ENCODE measurements at places on chromosomes 12 and 14.

GRCh38 chr12:110344657-110345056, 58.9 kb downstream of the ANAPC7 start:
- no peak for DNase-seq

DNA sequence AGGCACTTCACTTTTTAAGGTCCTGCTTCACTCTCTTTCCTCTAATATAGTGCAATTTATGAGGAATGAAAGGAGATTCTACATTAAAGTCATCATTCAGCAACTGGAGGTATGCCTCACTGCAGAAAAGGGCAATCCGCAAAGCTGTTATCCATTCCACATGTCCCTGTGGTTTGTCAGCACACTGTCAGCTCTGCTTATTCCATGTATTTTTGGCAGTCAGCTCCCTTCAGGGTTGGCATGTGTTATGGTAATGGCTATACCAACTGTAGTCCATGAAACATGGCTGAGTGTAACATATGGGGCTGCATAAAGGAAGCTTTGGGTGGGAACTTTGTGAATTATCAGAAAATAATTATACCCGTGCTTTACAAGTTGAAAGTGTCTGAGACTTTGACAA, 154.1 kb downstream of the GALC start:
- no peak for DNase-seq

GRCh38 chr14:101980700-101981099, 16.3 kb downstream of the DYNC1H1 start:
- DNase-seq: no peak

GRCh38 chr14:103296007-103296406, 38.0 kb upstream of the EIF5 start:
- no peak for DNase-seq

DNA sequence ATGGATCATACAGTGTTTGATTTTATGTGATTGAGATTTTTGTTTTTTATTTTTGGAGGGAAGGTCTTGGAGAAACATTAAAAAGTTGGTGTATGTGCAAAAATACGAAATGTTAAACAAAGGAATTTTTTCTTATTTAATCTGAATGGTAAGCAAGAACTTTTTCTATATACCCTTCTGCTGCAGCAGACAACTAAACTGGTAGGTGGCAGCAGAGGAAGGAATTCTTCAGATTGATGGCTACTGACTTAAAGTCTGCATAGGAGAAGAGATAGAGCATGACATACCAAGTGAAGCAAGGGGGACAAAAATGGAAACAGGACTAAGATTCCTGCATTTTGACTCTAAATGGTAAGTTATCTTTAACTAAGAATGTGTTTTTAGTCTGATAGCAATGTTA, 42.0 kb upstream of the A2ML1 start:
- DNase-seq: no peak

- no peak for DNase-seq
These were observed 900 bp upstream of the DPF3 start for GRCh38 chr14:72894623-72895378.

DNA sequence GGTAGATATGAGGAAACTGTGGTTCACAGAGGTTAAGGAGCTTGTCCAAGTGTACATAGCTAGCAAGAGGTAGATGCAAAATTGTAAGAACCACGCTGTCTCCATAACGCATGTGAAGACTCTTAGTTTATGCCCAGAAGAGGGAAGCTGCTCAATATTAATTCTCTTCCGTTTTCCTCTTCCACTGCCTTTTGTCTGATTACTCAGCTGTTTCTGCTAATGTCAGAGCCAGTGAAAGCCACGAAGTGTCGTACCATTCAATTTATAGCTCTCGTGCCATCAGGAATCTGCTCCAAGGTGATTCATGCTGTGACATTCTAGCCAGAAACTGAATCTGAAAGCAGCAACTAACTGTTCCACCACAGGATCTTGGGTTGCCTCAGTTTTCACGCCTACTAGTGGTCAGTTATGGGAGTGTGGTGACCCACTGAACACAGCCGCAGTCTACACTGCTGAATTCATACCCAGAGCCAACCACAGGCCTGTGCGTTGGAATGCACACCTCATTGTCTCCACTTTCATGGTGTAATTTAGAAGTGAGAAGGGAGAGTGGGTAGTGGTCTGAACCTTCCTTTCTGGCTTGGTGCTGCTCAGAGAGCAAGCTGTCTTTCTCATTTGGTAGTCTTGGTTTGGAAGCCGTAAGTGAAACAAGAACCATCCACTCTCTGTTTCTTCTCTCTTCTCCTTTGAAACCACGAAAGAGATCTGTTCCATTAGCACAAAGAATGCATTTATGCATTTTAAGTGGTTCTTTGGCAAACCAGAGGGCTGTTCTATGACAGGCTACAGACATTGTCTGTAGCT, 74.2 kb upstream of the NAP1L1 start:
- DNase-seq: peak; percentile 62

- no peak for DNase-seq
These were observed 404.2 kb downstream of the DAD1 start for GRCh38 chr14:22184830-22185168.

DNA sequence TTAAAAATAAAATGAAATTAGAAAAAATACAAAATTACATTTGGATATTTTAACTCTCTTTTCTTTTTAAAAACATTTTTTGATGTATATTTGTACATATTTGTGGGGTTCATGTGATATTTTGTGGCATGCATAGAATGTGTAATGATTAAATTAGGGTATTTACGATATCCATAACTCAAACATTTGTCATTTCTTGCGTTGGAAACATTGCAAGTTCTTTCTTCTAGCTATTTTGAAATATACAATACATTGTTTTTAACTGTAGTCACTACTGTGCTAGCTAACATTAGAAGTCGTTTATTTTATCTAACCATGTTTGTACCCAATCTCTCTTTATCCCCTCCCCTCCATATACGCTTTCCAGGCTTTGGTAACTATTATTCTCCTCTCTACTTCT, 13.9 kb upstream of the EIF2S3B start:
- no peak for DNase-seq

GRCh38 chr12:50057000-50057841, at the start of gene ASIC1:
ASIC1 (plus strand) TSS chr12:50057596; CDS start chr12:50058767, 1,171 bp downstream.
- peak; percentile 58 for DNase-seq

DNA sequence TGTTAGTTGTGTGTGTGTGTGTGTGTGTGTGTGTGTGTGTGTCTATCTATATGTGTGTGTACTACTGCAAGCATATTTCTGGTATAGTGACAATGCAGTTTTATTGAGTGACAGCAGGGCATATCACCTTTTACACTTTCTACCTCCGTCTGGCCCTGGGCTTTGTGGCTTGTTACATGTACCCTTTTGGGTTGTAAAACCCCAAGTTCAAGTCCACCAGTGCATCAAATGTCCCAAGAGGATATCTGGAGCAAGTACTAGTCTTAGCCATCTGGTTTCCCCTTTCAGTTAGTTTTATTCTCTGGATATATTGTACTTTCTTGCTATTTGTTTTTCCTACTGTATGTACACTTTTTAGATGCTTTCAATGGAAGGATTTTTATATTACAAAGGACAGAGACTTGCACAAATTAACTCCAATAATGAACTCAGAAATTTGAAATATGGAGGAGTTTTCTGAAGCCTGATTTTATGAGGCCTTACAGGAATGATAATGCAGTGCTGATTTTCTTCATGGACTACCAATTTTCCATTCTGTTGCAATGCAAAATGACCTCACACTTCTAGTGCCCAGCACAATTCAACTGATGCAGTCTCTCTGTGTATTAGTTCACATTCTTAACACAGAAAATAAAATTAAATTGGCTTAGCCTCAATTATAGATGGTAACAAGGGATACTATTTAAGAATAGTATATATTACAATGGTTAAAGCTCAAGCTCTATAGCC, 29.1 kb downstream of the SLC16A7 start:
- DNase-seq: no peak

DNA sequence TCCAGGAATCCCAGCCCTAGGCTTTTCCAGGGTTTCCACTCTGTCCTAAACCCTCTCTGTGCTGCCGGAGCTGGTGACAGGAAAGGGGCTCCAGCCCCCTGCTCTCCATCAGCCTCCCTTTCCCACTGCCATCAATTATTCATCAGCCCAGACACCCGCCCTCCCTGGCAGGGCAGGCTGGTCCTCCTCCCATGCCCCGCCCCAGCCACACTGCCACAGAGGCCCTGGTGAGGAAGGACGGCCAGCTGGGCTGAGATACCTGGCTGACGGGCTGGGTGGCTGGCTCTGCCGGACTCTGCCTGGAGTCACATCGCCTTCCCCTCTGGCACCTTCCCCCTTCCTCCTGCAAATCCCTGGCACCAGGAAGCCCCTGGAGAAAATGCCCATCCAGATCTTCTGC, 11.9 kb upstream of the SMARCD1 start:
- DNase-seq: no peak

DNA sequence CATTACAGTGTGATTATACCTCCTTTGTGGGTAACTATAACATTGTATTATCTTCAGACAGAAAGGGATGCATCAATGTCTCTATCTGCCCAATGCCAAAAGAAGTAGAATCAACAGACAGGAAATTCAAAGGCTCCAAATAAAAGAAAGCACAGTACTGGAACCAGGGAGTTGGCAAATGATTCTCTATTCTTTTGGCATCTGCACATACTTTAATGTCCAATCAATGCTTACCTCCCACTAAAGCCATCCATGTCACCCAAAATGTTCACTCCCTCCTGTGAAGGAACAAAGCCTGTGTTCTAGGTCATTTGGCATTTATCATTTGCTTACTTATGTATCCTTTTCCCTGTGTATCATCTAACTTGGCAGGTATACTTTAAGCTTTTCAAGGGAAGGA, 36.7 kb downstream of the KIF21A start:
- DNase-seq: no peak

DNA sequence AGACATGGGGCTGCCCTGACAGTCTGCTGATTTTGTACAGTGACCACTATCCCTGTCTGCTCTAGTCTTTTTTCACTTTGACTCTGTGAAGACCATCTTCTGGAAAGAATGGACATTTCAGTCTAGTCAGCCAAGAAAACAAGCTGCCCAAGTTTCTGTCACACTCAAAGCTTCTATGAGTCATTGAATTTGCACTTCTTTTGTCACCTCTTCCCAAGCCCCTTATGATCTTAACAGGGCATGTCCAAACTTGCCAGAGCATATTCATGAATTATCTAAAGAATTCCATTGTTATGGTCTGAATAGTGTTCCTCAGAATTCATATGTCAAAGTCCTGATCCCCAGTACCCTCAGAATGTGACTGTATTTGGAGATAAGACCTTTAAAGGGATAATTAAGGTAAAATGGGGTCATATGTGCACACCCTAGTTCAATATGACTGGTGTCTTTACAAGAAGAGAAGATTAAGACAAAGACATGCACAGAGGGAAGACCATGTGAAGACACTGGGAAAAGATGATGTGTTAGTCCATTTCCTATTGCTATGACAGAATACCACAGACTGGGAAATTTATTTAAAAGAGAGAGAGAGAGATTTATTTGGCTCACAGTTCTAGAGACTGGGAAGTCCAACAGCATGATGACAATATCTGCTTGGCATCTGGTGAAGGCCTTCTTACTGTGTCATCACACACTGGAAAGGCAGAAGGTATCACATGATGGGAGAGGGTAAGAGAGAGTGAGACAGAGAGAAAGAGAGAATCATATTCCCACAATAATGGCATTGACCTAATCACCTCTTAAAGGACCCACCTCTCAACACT, 242.6 kb downstream of the BTG1 start:
- DNase-seq: no peak

DNA sequence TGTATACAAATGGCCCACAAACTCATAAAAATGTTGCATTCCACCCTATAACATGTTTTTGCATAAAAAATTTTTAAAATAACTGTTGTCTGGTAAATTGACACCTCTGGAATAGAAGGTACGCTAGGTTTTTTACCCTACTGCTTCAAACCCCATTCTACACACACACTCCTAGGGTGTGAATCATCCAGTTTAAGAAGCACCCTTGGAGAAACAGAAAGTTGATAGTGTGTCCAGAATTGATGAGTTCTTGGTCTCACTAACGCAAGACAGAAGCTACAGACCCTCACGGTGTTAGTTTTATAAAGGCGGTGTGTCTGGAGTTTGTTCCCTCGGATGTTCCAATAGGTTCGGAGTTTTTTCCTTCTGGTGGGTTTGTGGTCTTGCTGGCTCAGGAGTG, 158.5 kb downstream of the KLRB1 start:
- DNase-seq: no peak

GRCh38 chr12:116266631-116267349, 10.7 kb downstream of the MED13L start:
- no peak for DNase-seq

- DNase-seq: no peak
These were observed 13.3 kb upstream of the BDKRB2 start for GRCh38 chr14:96191353-96191752.

- no peak for DNase-seq
These were observed 165.5 kb downstream of the SLC38A4 start for GRCh38 chr12:46660276-46660675.

- peak; percentile 74 for DNase-seq
These were observed 21.1 kb upstream of the KCNA5 start for GRCh38 chr12:5022465-5023061.

DNA sequence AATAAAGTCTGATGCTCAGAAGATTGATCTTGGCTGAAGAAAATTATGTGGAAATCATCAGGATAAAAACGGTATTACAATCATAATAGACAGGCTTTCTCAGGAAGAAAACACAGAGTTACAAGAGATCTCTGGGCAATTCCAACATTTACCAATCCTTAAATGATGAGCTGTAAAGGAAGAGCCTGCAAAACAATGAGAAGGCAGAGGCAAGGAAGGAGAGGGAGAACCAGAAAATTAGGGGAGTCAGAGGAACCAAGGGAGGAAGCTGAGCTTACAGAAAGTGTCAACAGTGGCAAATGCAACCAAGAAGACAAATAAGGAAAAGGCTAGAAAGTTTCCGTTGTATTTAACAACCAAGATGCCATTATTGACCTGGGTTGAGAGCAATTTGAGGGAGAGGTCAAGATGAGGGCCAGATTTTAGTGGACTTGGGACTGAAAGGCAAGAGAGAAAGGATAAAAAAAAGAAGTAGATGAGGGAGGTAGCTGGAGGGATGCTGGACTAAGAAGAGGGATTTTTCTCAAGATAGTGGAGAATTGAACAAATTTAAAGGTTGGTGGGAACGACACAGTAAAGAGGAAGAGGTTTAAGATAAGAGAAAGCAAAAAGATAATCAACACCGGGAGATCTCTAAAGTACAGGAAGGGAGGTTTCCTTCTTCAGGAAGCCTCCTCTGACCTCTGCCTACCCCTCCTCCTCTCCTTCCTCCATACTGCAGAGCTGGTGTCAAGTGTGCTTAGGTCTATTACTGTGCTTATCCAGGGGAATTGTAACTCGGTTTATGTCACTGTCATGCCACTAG, 116.9 kb downstream of the DUSP6 start:
- no peak for DNase-seq

- DNase-seq: no peak
These were observed 1.7 kb downstream of the LEMD3 start for GRCh38 chr12:65171073-65171472.

DNA sequence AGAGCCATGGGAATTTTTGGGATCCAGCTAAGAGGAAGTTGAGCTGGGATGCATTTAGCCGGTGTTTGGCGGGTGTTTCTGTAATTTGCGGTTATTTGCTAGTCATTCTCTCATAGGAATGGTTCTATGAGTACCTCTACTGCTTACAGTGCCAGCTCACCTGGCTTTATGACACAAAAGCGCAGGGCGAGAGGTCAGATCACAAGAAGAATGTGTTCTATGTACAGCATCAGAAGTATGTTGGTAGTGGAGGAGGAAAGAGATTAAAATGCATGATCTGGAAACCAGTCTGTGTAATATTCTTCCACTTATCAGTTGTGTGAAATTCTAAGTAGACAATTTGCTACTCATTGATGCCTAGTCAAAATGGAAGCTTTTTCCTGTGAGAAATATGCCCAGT, 173.3 kb downstream of the ADCK1 start:
- no peak for DNase-seq

Measured in GM19239 (cell line).